ENCODE measurements at places on chromosomes 16 and 17. TPM values are rescaled to one million over a fixed set of nuclear protein-coding genes. Genes with fewer than 3 reads are reported as not detected.

GRCh38 chr17:62119373-62119772 is 54.3 kb upstream of the MED13 start:
- DNase-seq = no peak
- peaks cover 22% of the 10 kb centered on the region for H3K4me1 ChIP-seq
- no peaks in the 10 kb centered on the region for H3K27me3 ChIP-seq
- no peak overlapping the region for H3K27ac ChIP-seq

DNA sequence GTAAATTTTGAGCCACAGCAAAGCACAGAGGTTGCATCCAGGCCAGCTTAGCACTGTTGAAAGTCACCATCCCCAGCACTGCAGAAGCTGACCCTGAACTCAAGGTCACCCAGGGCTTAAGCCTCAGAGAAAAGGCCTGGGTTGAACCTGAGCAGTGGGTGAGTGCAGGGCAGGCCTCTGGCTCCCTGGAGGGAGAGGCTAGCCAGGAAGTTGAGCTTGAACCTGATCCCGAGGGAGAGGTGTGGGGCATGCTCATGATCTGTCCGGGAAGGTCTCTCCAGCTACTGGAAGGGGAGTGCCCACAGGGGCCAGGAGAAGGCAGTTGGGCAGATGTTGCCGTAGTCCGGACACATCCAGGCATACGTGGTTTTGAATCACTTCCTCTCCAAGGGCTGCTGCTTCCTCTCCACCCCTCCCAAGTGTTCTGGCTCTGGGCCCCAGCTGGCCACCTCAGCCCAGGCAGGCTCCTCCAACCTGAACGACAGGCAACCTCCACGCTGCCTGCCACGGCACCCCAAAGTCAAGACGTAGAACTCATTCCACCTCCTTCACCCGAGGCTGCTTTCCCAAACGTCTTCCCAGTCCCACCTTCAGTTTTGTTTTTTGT is 18.4 kb downstream of the CARHSP1 start:
- no peaks in the 10 kb centered on the region for H3K4me1 ChIP-seq
- no peaks in the 10 kb centered on the region for H3K27me3 ChIP-seq
- peak overlapping the region; percentile 55 for H3K27ac ChIP-seq
- DNase-seq = no peak

DNA sequence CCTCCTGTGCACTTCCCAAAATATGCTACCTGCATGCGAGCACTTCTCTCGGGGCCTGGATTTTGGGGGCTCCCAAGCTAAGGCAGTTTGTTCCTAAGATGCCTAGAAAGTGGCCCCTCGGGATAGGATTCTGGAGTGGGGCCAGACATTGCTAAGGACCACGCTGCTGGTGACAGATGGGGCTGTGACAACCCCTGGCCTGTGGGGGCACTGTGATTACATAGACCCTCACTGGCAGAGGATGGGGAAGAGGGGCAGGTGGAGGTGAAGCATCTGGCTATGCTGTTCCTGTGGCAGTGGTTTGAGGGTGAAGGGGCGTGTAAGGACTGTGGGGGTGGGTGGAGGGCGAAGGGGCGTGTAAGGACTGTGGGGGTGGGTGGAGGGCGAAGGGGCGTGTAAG is 128.4 kb downstream of the ENGASE start:
- no peak overlapping the region for H3K4me3 ChIP-seq
- DNase-seq = no peak
- no peaks in the 10 kb centered on the region for H3K4me1 ChIP-seq
- no peaks in the 10 kb centered on the region for H3K36me3 ChIP-seq

- no peaks in the 10 kb centered on the region for H3K27me3 ChIP-seq
- peak; percentile 40 for DNase-seq
- H3K4me1 ChIP-seq = no peaks in the 10 kb centered on the region
Measured at GRCh38 chr17:2369551-2370210, 31.2 kb downstream of the MNT start.

DNA sequence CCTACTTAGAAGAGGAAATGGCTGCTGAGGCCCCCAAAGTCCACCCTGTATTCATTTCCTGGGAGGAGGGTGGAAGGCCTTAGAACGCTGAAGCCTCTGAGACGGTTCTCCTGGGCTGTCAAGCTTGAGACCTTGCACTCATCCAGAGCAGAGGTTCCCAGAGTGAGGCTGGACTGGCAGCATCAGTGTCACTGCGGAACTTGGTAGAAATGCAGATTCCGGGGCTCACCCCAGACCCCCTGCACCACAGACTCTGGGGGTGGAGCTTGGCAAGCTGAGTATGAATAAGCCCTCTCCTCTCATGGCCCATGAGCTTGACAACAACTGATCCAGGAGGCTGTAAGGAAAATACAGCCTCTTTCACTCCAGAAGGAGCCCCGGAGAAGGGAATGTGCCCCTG is 218.3 kb downstream of the IRF8 start:
- H3K27ac ChIP-seq = no peak overlapping the region
- H3K36me3 ChIP-seq = no peaks in the 10 kb centered on the region
- DNase-seq = no peak
- H3K4me1 ChIP-seq = no peaks in the 10 kb centered on the region
- no peak overlapping the region for H3K4me3 ChIP-seq
- H3K27me3 ChIP-seq = no peaks in the 10 kb centered on the region

- H3K36me3 ChIP-seq = no peaks in the 10 kb centered on the region
- no peaks in the 10 kb centered on the region for H3K27me3 ChIP-seq
- H3K4me3 ChIP-seq = no peak overlapping the region
- no peak overlapping the region for H3K27ac ChIP-seq
- DNase-seq = no peak
Measured at GRCh38 chr17:792277-792676, 10.1 kb downstream of the MRM3 start.

GRCh38 chr16:85820604-85821372 is 21.3 kb downstream of the COX4I1 start:
- no peaks in the 10 kb centered on the region for H3K27me3 ChIP-seq
- H3K36me3 ChIP-seq = no peaks in the 10 kb centered on the region
- no peak overlapping the region for H3K27ac ChIP-seq
- no peak for DNase-seq
- H3K4me1 ChIP-seq = peaks cover 3% of the 10 kb centered on the region

- no peak overlapping the region for H3K27ac ChIP-seq
- DNase-seq = no peak
- H3K4me3 ChIP-seq = no peak overlapping the region
- H3K4me1 ChIP-seq = no peaks in the 10 kb centered on the region
Measured at GRCh38 chr16:88719267-88719932, 13.1 kb downstream of the CTU2 start.

DNA sequence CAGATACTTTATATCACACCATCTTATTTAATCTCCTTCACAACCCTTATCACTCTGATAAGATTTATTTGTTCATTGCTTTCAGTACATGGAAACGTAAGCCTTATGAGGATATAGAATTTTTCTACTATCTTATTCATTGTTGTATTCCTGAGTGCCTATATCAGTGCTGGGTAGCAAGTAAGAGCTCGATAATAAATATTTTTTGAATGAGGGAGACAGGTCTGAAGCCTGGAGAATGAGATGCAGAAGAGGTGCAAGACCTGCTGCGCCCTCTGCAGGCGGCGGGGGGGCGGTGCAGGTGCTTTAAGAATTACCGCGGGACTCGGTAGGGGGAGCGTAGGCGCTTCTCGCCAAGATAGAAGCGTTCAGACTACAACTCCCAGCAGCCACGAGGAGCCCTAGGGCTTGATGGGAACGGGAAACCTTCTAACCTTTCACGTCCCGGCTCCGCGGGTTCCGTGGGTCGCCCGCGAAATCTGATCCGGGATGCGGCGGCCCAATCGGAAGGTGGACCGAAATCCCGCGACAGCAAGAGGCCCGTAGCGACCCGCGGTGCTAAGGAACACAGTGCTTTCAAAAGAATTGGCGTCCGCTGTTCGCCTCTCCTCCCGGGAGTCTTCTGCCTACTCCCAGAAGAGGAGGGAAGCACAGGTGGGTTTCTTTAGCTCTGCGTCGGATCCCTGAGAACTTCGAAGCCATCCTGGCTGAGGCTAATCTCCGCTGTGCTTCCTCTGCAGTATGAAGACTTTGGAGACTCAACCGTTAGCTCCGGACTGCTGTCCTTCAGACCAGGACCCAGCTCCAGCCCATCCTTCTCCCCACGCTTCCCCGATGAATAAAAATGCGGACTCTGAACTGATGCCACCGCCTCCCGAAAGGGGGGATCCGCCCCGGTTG is at the start of gene WRAP53:
Gene WRAP53 (plus strand): TSS at position 570 of the 900 bp plus-strand sequence. CDS start 172 bp downstream, at position 742.
- peak within 1 kb of the TSS; percentile 100 for H3K27ac ChIP-seq
- H3K27me3 ChIP-seq = no peaks in the 10 kb centered on the region
- no peaks in the 10 kb centered on the region for H3K36me3 ChIP-seq

CDIPT gene
- total RNA-seq = 57.1 TPM

CD300C gene
- not detected for total RNA-seq

ITGAD gene
- total RNA-seq = not detected

AKAP1 gene
- 87.1 TPM for total RNA-seq

TBC1D3I gene
- 1.00 TPM for total RNA-seq
